Nucleus accumbens (tissue), 56 donors: ENCODE measurements at places on chromosomes 4 and X.

GRCh38 chrX:55008571-55009358 lies 8.6 kb downstream of the APEX2 start:
- DNase-seq: no peak

GRCh38 chrX:77917294-77917933 lies 6.9 kb downstream of the ATP7A start:
- no peak for DNase-seq

DNA sequence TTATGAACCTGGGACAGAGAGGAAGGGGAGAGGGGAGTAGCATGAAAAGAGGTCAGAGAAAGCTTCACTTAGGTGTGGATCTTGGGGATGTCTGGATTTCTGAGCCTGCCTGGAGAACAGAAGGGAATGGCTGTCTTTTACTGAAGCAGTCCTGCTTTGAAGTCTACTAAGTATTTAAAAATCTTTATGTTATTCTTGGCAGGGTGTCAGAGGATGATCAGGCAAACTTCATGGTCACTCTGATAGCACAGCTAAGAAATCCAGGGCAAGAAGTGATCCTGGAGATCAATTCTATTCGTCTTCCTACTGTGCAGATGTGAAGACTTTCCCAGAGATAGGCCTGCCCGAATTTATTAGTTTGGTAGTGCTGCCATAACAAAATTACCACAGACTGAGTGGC lies 464.4 kb upstream of the BOD1L1 start:
- no peak for DNase-seq

- DNase-seq: no peak
Observed at GRCh38 chr4:32043248-32043633, 1323.1 kb downstream of the PCDH7 start.
